ENCODE measurements at places on chromosomes 7 and 10.

- DNase-seq = no peak
Observed at GRCh38 chr7:150801242-150801945, 825 bp downstream of the TMEM176A start.

DNA sequence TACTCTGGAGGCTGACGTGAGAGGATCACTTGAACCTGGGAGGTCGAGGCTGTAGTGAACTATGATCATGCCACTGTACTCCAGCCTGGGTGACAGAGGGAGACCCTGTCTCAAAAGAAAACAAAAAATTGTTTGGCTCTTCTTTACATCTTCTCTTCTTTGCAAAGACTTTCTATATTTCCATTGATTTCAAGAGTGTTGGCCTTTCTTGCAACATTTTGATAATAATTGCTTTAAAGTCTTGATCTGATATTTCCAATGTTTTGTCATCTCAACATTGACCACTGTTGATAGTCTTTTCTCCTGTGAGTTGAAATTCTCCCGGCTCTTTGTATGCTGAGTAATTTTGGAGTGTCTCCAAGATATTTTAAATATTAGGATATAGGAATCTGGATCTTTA is 17.8 kb upstream of the CLDN4 start:
- no peak for DNase-seq

DNA sequence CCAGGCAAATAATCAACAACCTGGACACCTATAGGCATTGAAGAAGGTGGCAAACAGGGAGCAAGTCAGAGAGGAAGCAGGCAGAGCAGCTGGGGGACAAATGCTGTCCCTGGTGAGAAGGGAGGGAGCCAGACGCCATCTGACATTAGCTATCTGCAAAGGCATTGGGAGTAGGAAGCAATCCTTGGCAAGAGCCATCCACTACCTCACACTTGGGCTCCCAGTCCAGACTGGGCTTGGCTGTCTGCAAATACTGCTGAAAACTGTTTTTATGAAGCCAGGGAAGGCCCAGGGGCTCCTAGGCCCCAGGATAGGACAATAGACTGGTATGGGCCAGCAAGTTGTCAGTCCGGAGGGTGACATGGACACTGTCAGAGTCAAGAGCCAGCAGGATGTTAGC is 132.5 kb downstream of the SORBS1 start:
- no peak for DNase-seq

DNA sequence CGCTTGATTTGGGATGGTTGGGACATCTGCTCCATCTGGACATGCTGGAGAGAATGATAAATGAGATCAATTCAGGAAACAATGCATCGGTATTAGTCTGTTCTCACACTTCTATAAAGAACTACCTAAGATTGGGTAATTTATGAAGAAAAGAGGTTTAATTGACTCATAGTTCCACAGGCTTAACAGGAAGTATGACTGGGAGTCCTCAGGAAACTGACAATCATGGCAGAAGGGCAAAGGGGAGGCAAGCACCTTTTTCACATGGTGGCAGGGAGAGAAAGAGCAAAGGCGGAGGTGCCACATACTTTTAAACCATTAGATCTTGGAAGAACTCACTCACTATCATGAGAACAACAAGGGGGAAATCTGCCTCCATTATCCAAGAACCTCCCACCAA is 16.8 kb upstream of the TSPAN12 start:
- no peak for DNase-seq

GRCh38 chr7:50725774-50726173 is 56.9 kb downstream of the GRB10 start:
- DNase-seq = no peak

DNA sequence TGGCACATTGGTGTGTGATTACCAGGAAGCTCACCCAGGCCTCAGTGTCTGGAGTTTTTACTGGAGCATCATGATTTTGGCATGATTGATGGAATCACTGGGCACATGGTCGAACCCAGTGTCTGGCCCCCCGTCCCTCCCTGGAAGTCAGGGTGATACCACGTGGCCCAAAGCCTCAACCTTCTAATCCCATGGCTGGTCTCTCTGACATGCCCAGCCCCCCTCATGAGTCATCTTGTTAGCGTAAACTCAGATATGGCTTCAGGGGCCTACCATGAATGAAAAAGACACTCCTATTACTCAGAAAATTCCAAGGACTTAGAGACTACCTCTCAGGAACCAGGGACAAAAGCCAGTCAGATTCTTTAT is 109.3 kb downstream of the GRK5 start:
- DNase-seq = no peak

DNA sequence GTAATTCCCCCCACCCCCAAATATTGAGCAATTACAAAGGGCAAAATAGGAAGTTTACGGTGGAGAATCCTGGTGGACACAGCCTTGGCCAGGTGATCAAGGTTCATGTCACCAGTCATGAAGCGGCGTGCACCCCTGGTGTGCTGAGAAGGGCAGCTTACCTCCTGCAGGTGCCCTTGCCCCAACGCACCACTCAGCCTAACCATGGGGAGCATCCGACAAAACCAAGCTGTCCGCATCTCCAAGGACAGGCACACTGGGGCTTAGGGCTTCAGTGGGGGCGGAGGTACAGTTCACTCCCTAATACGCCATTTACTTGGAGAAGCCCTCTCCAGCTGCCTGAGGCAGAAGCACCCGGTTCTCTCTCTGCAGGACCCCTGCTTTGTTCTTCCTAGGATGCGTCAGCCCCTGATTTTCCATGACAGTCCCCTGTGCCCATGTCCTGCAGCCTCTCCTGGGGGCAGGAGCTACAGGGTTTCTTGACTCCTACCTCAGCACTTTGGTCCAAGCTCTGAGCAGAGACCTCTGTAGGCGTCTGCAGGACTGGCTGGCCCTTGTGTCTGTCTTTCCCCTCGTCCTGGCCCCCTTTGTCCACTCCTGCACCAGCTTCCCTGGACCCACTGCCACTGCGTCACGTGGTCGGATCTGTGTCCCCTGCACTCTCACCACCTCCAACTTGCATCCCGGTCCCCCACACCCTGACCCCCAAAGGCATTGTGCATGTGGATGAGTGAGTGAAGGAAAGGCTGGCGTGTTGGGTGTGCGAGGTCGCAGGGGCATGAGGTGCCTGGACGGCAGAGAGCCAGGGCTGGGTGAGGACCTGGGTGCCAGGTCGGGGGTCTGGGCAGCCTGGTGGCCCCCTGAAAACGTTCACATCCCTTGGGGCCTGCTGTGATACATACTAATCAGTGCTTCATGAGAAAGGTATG is 113.7 kb downstream of the LHPP start:
- DNase-seq = no peak

- no peak for DNase-seq
Observed at GRCh38 chr7:43937444-43937843, 11.2 kb downstream of the UBE2D4 start.

- no peak for DNase-seq
Observed at GRCh38 chr7:77501192-77501515, 35.9 kb upstream of the PTPN12 start.

DNA sequence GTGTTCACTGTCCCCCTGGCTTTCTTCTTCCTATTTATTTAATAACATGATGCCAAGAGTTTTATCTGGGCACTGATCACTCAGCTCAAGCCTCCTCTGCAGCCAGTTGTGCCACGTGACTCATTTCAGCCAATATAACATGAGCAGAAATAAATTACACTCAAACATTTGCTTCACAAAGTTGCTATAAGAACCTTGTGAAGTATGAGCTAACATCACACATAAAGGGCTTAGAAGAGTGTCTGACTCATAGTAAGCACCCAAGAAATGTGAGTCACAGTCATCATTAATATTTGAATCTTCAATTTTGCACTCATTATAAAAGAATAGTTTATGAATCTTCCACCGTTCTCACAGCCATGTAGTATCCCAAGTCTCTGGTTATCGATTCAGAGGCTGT is 414.6 kb upstream of the NPVF start:
- DNase-seq = no peak

GRCh38 chr7:89332026-89332425 is 536.5 kb upstream of the TEX47 start:
- DNase-seq = no peak

GRCh38 chr10:46019569-46020343 is 10.7 kb downstream of the NCOA4 start:
- no peak for DNase-seq

GRCh38 chr10:99582255-99582770 is 37.9 kb downstream of the SLC25A28 start:
- no peak for DNase-seq

- DNase-seq = no peak
Observed at GRCh38 chr7:34846976-34847375, 189.0 kb downstream of the NPSR1 start.
